ENCODE measurements at places on chromosomes 3 and 15.

GRCh38 chr3:111695636-111696117 lies 100.5 kb upstream of the ZBED2 start:
- no peak for DNase-seq

GRCh38 chr3:56251343-56251945 lies 216.8 kb downstream of the ERC2 start:
- DNase-seq, result no peak

DNA sequence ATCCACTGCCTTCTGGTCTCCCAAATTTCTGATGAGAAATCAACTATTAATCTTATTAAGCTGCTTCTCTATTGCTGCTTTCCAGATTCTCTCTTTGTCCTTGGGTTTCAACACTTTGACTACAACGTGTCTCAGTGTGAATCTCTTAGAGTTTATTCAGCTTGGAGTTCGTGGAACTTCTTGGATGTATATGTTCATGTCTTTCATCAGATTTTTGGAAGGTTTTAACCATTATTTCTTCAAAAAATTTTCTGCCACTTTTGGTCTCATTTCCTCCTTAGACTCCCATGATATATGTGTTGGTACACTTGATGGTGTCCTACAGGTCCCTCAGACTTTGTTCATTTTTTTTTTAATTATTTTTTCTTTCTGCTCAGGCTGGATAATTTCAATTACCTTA lies 36.0 kb downstream of the TICRR start:
- no peak for DNase-seq

- no peak for DNase-seq
Observed at GRCh38 chr15:97144377-97144711, 813.8 kb downstream of the NR2F2 start.

GRCh38 chr3:114005481-114005880 lies 50.8 kb downstream of the CCDC191 start:
- DNase-seq, result no peak

GRCh38 chr3:185473290-185473815 lies 25.5 kb downstream of the TMEM41A start:
- no peak for DNase-seq

GRCh38 chr3:194093842-194094241 lies 42.1 kb upstream of the HES1 start:
- DNase-seq, result no peak

GRCh38 chr3:119352863-119353527 lies 58.8 kb downstream of the ARHGAP31 start:
- no peak for DNase-seq

- DNase-seq, result no peak
Observed at GRCh38 chr3:137768361-137769321, 4.5 kb downstream of the SOX14 start.

- DNase-seq, result no peak
Observed at GRCh38 chr3:99765042-99765942, 52.4 kb upstream of the CMSS1 start.

GRCh38 chr15:38069511-38070011 lies 135.1 kb downstream of the TMCO5A start:
- no peak for DNase-seq

- DNase-seq, result no peak
Observed at GRCh38 chr15:101052031-101052620, 133.0 kb downstream of the LRRK1 start.

- no peak for DNase-seq
Observed at GRCh38 chr3:150346981-150347863, 60.9 kb upstream of the TSC22D2 start.

GRCh38 chr3:38266810-38267209 lies 1.2 kb downstream of the SLC22A13 start:
- DNase-seq, result no peak

DNA sequence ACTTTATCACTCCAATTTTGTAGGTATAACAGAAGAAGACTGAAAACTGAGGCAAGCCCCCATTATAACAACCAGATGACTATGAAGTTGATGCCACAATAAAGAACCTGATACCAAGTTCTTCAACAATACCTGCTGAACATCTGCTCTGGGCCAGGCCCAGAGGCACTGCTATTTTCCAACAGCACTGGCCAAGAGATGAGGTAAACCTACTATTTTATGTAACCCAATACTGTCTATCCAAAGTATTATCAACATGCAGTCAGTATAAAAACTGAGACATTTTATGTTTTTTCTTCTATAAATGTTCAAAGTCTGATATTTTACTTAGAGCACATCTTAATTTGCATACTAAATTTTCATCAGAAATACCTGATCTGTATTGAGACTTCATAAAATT lies 6.1 kb downstream of the SPG11 start:
- DNase-seq, result no peak

DNA sequence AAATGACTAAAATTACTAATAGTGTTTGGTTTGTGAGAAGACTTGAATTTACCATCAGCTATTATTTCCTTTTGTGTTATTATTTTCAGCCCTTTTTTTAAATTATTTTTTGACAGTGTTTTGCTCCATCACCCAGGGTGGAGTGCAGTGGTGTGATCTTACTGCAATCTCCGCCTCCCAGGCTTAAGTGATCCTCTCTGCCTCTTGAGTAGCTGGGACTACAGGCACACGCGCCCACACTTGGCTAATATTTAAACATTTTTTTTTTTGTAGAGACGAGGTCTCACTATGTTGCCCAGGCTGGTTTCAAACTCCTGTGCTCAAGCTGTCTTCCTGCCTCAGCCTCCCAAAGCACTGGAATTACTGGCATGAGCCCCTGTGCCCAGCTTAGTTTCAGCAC lies 31.7 kb upstream of the UTS2B start:
- no peak for DNase-seq

GRCh38 chr3:187773233-187774184 lies 28.2 kb upstream of the BCL6 start:
- DNase-seq, result no peak

DNA sequence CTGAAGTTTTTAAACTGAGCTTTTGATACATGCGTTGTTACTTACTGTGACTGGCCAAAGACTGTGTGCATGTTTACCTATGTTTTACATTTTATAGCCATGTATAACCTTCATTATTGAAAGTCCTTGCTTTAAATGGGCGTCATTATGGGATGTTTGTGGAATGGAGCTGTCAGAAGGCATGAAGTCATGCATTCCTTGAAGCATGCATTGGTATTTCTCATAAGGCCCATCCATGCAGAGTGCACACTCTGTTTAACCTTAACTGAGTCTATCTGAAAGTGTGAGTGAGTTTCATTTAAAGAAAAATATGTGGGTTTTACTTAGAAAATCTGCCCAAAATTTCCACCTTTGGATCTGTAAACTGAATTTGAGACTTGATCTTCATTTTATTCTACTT lies 51.1 kb downstream of the PSMD6 start:
- DNase-seq, result no peak

GRCh38 chr15:34304613-34305012 lies 33.0 kb downstream of the SLC12A6 start:
- no peak for DNase-seq

DNA sequence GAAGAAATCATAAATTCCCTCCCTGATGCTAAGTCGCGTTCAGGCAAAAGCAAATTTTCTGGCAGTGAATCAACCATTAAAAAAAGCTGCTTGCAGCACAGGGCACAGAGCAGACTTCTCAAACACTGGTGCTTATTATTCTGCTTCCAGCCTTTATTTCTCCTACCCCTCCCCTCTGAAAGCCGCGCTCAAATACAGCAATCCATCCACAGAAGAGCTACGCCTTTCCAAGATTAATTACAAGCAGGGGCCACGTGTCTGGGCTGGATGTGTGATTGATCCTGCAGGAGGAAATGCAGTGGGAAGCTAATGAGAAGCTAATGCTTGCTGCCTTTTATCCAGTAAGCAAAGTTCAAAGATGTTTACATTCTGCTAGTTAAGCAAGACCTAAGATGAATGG lies 134.9 kb upstream of the TOPAZ1 start:
- DNase-seq, result no peak

DNA sequence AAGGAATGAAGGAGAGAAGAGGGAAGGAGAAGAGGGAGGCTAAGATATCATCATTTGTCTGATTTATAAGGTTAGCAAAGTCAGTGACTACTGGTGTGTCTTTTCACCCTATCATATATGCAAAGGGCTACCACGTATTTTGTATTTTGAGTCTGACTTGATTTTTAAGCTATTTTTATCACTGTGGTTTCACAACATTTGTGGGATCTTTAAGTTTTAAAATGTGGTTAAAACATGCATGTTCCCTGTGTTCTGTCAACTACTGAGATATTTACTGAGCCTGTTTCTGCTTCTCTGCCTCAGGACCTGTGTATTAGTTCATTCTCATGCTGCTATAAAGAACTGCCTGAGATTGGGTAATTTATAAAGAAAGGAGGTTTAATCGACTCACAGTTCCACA lies 22.5 kb upstream of the SPTSSB start:
- DNase-seq, result no peak

GRCh38 chr3:166498446-166498845 lies 661.2 kb upstream of the BCHE start:
- DNase-seq, result no peak

DNA sequence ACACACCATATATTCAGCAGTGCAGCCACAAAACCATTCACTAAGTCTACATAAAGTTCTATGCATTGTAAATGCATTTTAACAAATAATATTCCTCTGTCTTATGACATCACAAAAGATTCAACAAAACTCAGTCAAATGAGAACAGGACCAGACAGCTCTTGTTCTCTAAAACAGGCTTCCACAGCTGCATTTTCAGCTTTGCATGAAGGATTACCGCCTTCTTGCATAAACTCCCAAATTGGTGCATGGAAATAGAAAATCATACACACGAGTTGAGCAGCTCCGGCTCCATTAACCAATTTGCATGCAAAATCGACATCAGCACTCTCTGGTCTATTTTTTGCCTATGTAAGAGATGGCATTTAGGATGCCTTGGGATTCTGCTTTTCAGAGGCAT lies 66.4 kb downstream of the RFTN1 start:
- no peak for DNase-seq

- DNase-seq, result no peak
Observed at GRCh38 chr3:87873136-87873535, 185.7 kb downstream of the CGGBP1 start.

DNA sequence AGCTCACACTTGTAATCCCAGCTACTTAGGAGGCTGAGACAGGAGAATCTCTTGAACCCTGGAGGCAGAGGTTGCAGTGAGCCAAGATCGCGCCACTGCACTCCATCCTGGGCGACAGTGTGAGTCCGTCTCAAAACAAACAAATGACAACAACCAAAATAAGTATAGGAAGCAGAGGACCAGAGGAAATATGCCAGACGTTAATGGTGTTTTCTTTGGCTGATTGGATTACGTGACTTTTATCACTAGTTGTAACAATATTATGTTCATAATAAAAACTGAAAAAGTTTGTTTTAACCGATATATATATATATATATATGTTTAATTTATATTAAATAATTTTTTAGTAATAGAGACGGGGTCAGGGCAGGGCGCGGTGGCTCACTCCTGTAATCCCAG lies 21.7 kb downstream of the NUSAP1 start:
- no peak for DNase-seq

- DNase-seq, result no peak
Observed at GRCh38 chr15:90291679-90292356, 26.3 kb downstream of the NGRN start.

- no peak for DNase-seq
Observed at GRCh38 chr3:69944931-69945493, 54.5 kb upstream of the SAMMSON start.

DNA sequence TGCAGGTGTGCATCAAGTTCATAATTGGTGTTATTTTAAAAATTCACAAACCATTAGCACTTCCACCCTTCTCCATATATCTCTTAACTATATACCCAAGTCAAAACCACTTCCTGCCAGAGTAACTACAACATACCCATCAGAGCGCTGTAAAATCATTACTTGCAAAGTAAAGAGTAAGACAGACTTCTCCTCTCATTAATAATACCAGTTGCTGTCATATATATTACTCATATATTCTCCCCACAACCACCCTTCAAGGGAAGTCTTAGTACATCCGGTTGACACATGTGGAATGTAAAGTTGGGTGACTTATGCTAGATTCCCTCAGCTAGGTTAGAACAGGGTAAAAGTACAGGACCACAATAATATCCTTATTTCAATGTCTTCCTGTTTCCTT lies 5.6 kb downstream of the TERC start:
- no peak for DNase-seq

DNA sequence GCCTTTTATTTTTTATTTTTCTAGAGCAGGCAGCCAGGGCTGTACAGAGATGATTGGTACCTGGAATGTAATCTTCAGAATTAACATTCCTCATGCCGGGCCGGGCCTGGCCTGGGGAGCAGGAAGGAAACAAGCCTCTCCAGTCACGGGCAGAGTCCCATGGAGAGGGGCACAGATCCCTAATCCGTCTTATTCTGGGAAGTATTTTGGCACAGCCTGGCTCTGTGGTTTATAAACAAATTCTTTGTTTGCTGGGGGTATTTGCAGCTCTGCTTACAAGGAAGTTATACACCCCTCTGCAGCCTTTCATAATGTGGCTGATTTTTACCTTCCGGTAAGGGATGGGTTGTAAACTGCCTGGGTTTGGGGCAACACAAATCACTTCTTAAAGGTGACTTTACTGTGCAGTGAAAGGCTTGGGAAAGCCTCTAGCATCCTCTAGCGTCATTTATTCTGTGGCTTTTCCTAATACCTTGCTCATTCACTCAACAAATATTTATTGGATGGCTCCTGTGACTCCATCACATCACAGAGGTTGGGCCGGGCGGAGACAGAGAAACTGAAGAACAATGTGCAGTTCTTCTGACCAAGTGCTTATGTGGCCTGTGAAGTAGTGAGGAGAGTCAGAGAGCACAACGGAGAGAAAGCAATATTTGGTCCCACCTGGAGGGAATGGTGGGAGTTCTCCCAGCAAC lies 2.7 kb downstream of the SLC6A20 start:
- DNase-seq, result no peak

DNA sequence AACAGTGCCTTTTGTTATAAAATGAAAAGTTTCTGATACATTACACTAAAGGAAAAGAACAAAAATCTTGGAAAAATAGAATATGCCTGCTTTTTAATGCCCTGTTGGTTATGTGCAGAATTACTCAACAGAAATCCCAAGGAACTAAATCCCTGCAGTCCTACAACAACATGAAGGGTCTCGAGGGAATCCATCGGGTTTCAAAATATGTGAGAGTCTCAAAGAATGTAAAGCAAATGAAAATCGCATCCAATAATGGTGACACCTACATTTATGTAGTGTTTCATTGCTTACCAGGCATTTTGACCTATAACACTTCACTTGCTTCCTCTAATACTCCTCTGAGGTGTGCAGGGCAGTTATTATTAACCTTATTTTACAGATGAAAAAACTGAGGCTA lies 411.3 kb downstream of the FOXP1 start:
- DNase-seq, result no peak

- no peak for DNase-seq
Observed at GRCh38 chr3:147680837-147681483, 271.8 kb downstream of the ZIC1 start.

DNA sequence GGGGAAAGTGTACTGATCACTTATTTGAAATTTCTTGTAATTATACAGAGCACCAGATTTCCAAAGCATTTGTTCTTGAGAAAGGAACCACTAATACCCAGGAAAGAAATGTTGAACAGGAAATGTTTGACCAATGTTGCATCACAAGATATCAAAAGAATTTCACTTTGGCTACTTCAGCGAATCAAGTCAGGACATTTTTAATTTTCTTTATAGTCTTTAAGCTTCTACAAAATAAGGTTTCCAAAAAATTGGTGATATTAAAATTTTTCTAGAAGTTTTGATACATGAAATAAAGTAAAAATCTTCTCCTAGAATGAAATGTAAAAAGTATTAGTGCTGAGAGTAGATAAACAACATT lies 421.9 kb downstream of the MECOM start:
- no peak for DNase-seq
